ENCODE measurements at places on chromosomes 4 and X. TPM values are rescaled to one million over a fixed set of nuclear protein-coding genes. Genes with fewer than 3 reads are reported as not detected.

GRCh38 chr4:124738994-124739393 is 26.5 kb upstream of the ANKRD50 start:
- no peak overlapping the region for H3K4me3 ChIP-seq
- no peaks in the 10 kb centered on the region for H3K36me3 ChIP-seq
- H3K27ac ChIP-seq, result no peak overlapping the region
- DNase-seq, result no peak
- no peaks in the 10 kb centered on the region for H3K4me1 ChIP-seq
- no peaks in the 10 kb centered on the region for H3K27me3 ChIP-seq

The TMPRSS11A gene
- total RNA-seq, result not detected

- H3K27ac ChIP-seq, result peak overlapping the region; percentile 9
- no peaks in the 10 kb centered on the region for H3K4me1 ChIP-seq
- DNase-seq, result no peak
- no peak overlapping the region for H3K4me3 ChIP-seq
- no peaks in the 10 kb centered on the region for H3K36me3 ChIP-seq
Observed at GRCh38 chr4:40152637-40153036, 44.2 kb upstream of the RHOH start.

The ATP1B4 gene
- not detected for total RNA-seq

GRCh38 chrX:44343412-44344141 is at the start of gene EFHC2:
Gene EFHC2, minus strand, starts transcription at chrX:44343672. Its CDS starts 84 bp downstream, at chrX:44343588.
- H3K27ac ChIP-seq, result peak within 1 kb of the TSS; percentile 53
- DNase-seq, result peak; percentile 22
- H3K36me3 ChIP-seq, result no peaks in the 10 kb centered on the region
- peak within 1 kb of the TSS; percentile 47 for H3K4me3 ChIP-seq
- H3K27me3 ChIP-seq, result peaks cover 25% of the 10 kb centered on the region

All from breast epithelium (tissue), 4 donors.